Activated CD4-positive, alpha-beta T cell treated with anti-CD3 and anti-CD28 coated beads for 48 hours (primary cell): ENCODE measurements at places on chromosomes 1 and 21.

GRCh38 chr1:169517558-169518186, 31.9 kb upstream of the SLC19A2 start:
- DNase-seq: no peak

- DNase-seq: no peak
Observed at GRCh38 chr21:16838331-16838730, 674.5 kb upstream of the CXADR start.

DNA sequence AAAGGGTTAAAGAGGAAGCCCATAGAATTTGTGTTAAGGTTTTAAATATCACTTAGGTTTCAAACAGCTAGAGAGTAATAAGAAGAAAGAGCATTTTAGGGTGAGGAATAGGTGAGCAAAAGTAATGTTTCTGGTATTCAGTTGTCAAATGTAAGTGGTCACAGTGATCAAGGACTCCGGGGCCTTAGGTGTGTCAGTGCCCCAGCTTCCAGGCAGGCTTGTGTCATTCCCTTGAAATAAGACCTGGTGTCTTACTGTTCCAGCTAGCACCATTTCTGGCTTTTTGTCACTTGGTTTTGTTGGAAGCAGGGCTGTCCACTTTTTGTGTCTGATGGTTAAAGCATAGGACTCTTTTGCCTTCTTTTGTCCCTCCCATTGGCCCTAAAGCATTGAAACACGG, 69.6 kb downstream of the DYRK1A start:
- no peak for DNase-seq

DNA sequence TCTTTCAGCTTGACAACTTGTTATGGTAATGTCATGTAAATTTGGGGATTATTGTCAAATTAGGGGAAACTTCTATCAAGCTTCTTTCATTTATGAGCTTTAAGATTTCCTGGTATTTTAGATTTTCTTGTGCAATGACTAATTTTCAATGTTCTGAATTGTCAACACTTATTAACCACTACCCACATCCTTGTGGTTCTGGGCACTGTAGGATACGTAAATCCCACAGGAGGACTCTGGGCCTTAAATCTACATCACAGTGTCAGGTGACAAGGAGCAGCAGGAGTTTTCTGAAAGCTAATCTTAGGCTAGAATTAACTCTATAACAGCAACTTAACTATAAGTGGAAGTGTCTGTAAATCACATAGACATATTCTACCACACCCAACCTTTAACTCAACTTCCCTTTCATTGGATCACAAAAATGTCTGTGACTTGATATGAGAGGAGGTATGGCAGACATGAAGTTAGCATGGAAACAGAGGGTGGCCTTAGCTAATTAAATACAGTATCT, 397.7 kb downstream of the HLX start:
- no peak for DNase-seq

DNA sequence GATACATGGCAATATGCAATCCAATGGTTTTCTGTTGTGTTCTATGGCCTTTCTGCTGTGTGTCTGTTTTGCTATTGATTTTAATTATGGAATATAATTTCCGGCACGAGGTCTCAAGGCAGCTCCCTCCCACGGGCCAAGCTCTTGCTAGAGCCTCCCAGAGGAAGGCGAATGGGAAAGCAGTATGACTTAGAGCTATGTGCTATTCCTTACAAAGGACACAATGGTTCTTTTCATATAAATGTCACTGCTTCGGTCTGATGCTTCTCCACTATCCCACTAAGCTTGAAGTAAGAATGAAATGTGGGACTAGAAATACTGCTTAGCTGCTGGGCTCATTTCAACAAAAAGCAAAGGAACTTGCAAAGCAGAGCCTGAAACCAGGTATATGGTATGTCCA, 322.2 kb upstream of the BEND5 start:
- DNase-seq: no peak

GRCh38 chr1:158003406-158003800, 10.0 kb downstream of the KIRREL1 start:
- DNase-seq: no peak

DNA sequence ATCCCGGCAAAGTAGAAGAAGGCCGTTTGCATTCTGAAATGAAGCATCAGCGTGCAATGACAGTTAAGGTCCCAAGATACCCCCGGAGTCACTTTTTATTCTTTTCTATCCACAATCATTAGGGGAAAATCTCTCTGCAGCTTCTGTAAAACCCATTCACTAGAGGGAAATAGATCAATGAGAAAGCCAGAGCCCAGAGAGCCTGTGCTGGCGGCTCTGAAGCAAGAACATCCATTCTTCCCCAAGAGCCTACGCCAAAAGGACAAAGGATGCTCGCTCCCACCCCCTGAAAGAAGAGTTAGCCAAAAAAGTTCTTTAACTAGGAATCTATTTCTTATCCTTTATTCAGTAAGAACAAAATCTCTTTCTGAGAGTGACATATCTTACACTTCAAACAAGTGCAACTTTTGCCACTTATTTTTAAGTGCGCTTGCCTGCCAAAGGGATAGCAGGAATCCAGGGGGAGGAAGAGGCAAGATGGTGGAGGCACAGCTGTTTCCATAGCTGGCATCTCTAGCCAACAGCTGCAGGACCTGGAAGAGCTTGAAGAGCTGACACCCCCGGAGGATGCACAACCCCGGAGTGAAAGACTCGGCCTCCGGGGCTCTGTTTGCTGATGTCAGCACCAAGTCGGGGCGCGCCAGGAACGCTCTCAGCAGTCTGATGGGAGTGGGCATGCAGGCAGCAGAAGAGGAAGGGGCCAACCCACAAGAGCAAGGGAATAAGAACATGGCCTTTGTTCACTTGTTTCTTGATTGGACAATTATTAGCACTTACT, 68.7 kb downstream of the KCNN3 start:
- DNase-seq: no peak

DNA sequence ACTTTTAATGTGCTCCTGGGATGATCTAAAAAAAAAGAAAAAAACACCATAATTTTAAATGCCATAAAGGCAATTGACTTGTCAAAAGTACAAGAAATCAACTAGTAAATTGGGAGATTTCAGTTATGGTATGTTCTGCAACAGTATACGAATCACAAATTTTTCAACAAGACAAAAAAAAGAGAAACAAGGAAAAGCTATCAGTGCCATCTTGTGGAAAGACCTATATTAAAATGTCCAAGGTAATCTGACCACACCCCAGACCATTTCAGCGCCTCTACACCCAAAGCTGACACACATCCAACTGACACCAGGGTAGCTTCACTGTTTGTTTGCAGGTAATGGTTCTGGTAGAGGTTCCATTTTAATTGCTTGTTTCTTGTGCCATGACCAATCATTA, 5.0 kb upstream of the DUSP23 start:
- DNase-seq: no peak

DNA sequence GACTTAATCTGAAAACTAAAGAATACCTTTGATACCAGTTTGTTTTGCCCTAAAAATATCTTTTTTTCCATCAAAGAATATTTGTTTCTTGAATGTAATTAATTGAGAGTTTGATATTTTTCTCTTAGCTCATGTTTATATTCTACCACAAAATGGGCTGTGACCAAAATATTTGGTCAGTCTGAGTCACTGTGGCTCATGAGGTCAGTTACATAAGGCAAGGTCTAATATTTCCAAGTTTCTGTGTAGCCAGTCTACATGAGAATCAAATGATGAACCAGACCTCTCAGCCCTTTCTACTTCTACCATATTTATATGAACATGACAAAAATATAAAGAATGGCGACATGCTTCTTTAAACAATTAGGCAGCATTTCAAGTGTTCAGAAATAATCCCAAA, 83.0 kb upstream of the IVNS1ABP start:
- DNase-seq: no peak

- DNase-seq: no peak
Observed at GRCh38 chr1:2112280-2112701, 62.1 kb downstream of the PRKCZ start.

- no peak for DNase-seq
Observed at GRCh38 chr21:15275615-15276235, 210.9 kb upstream of the NRIP1 start.

- DNase-seq: peak; percentile 60
Observed at GRCh38 chr1:113390871-113391648, 745 bp downstream of the MAGI3 start.

DNA sequence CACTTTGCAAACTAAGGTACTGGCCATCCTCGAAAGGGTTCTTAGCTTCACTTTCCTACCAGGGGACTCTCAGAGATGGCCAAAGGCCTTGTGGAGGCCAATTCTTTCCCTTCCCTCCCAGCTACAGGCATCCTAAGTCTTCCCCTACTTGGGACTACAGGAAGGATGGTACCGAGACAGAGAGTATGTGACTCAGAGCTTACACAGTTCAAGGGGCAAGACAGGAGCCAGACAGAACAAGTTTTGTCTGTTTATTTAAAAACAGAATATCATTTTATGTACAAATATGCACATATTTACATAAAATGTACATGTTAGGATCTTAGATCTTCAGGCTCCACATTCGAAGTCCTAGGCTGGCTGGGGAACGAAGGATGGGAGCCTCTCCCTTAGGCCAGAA, 1.1 kb upstream of the ARHGAP30 start:
- DNase-seq: no peak

- DNase-seq: peak; percentile 18
Observed at GRCh38 chr1:107141491-107142126, 770 bp downstream of the NTNG1 start.

GRCh38 chr1:210951279-210951678, 182.7 kb downstream of the KCNH1 start:
- DNase-seq: no peak

DNA sequence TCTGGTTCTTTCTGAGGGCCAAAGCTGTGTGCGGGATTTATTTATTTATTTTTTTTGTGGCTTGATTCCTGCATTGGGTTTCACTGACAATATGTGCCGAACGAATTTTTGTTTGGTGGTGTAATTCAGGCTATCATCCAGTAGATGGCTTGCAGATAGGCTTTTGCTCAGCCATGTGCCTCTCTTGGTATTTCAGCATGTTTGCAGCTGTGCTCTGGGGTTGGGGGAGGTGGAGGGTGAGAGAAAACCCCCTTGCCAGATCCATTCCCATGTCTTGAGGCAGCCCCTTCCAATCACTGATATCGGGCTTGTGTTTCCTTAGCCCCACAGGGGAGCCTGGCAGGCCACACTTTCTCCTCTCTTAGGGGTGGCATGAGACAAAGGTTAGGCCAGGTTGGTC, 302.4 kb downstream of the PTGER3 start:
- no peak for DNase-seq

DNA sequence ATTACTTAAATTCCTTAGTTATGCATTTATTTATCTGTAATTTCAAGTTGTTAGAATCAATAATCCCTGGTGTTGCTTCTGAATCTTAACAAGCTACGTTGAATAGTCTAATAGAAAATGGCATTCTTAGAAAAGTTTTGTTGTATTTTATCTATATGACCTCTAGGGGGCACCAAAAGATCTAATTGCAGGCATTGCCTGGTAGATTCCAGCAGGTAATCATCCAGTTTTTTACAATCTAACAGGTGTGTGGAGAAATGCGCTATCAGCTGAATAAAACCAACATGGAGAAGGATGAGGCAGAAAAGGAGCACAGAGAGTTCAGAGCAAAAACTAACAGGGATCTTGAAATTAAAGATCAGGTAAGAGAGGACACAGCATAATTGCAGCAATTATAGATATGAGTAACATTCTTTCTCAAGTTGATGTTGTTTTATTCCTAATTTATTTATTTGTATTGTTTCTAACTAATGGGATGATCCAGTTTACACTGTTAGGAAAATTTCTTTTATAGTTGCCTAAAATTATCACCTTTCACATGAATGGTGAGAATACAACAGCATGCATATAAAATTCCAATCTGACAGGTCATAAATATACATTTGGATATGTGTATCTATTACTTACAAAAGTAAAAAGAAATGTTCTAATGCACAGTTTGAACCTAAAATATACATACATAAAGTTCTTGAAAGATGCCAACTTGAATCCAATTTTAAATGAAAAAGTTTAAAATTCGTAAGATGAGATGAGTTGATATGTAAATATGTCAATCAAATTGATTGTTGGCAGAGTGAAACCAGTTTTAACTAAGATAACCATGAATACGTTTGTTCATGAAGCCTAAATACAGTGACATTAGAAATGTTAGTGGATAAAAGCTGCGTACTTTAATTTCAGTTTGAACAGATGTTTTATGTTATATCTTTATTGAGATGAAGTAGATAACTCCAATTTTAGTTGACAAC, 88.4 kb downstream of the SDCCAG8 start:
- DNase-seq: no peak

DNA sequence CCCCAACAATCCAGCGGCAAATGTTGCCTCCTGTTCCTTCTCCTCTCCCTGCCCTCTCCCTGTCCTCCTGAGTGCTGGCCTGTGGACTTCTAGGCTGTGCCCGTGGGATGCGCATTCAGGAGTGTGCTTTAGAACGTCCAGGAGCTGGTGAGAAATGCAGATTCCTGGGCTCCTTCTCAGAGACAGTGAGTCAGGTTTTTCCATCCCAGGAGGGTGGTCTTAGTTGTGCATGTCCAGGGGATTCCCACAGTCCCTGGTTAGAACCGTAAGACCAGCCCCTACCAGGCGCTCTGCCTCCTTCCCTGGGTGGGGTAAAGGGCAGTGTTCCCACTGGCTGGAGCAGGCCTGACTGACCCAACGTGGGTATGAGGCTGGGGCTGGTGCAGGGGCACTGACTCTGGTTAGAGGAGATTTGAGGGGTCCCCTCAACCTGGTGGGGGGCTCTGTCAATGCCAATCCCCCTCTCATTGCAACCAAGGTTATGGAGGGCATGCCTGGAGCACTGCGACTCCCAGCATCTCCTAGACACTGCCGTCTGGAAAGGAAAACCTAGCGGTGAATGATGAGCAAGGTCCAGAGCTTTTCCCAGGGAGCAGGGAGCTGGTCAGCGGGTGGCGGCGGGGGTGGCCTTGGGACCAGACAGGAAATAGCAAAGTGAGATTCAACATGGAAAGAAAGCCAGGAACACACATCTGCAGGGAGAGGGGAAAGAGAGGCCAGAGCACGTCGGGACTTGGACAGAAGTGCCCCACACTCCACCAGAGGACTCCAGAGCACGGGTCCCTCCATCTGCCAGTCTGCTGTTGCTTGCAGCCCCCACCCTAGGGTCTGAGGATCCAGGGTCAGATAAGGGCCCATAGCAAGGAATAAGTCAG, 38.5 kb downstream of the HSPG2 start:
- DNase-seq: no peak

DNA sequence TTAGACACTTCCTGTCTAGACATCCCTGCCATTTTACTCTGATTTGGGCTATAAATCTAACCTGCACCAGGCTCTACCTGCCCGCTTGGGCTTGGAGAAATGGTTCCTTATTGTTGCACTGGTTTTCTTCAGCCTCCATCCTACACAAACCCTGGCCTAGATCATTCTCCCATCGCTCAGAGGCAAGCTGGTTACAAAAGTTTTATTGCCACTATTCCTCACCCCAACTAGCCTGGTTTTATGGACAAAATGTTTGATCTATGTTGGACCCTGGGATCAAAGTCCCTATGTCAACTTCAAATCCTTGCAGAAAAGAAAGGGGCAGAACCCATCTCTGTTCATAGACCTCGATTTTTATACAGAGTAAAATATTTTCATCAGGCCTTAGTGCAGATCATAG, 31.5 kb upstream of the MTF2 start:
- DNase-seq: no peak

GRCh38 chr1:202216691-202217090, 23.1 kb downstream of the LGR6 start:
- DNase-seq: no peak
